ENCODE measurements at places on chromosomes 2 and 18.

DNA sequence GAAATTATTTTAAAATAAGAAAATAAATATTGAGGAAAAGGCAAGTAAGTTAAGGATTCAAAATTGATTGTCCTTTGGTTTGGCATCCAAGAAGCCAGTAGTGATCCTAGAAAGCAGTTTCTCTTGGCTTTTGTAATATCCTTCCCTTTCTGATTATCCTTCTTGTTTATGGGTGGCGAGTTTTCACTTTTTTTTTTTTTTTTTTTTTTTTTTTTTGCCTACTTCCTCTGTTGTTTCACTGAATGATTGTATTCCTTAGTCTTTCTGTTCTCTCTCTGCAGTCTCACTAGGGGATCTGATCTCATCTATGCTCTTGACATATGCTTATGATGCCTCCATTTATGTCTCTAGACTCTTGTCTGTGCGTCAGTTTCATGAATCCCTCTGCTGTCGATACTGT lies 4.2 kb downstream of the NAPG start:
- no peak for DNase-seq

- DNase-seq, result no peak
Observed at GRCh38 chr2:54471221-54471711, 15.1 kb downstream of the SPTBN1 start.

GRCh38 chr2:80293039-80293438 lies 11.5 kb downstream of the LRRTM1 start:
- no peak for DNase-seq

- no peak for DNase-seq
Observed at GRCh38 chr2:102179788-102180686, 6.8 kb upstream of the IL1RL2 start.

GRCh38 chr18:11994703-11995444 lies 13.6 kb downstream of the IMPA2 start:
- DNase-seq, result no peak

DNA sequence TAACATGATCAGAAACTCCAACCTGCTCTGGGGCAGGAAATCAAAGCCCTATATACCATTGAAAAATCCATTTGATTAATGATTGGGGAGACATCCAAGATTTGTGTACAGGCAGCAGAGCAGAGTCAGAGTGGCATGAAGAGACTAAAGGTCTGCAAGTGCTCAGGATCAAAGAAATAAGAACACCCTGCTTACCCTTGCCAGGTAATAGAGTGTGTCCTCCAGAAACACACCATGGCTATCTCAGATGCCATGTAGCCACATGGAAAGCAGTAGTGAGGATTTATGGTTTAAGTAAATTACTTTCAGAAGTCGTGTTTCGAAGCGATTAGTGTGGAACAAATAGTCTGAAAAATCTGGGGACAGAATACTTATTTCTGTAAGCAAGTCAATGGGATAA lies 592.9 kb downstream of the SUCLG1 start:
- no peak for DNase-seq

DNA sequence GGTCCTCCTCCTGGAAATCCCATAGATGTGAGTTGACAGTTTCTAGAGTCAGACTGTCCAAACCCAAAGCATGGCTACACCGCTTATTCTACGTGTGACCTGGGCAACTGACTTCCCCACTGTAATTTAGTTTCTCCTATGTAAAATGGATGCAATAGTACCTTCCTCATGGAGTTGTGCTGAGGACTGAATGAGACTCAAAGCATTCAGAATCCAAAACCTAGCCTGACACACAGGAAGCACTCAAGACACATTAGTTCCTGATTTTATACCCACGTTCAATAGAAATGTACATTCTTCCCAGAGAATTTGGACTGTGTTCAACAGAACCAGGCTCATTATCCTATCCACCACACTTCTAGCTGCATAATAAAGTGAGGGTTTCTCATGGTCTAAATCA lies 88.8 kb downstream of the STK39 start:
- DNase-seq, result no peak

- DNase-seq, result no peak
Observed at GRCh38 chr18:61676773-61677434, 215.9 kb downstream of the RNF152 start.

DNA sequence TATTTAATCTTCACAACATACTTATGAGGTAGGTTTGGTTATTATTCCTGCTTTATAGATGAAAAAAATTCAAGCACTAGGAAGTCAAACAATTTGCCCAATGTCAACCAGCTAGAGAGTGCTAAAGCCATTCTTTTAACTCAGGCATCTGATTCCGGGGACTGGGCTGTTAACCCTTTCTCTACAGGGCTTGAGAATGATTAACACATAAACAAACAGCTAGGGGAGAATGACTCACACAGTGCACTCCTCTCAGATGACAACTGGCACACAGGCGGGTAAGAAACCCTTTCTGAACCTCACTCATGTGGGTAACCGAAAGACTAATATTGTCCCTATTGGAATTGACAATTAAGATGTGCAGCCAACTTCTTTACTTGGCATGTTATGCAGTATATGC lies 86.3 kb upstream of the FSHR start:
- DNase-seq, result no peak

GRCh38 chr2:54419855-54420523 lies 36.1 kb upstream of the SPTBN1 start:
- no peak for DNase-seq

DNA sequence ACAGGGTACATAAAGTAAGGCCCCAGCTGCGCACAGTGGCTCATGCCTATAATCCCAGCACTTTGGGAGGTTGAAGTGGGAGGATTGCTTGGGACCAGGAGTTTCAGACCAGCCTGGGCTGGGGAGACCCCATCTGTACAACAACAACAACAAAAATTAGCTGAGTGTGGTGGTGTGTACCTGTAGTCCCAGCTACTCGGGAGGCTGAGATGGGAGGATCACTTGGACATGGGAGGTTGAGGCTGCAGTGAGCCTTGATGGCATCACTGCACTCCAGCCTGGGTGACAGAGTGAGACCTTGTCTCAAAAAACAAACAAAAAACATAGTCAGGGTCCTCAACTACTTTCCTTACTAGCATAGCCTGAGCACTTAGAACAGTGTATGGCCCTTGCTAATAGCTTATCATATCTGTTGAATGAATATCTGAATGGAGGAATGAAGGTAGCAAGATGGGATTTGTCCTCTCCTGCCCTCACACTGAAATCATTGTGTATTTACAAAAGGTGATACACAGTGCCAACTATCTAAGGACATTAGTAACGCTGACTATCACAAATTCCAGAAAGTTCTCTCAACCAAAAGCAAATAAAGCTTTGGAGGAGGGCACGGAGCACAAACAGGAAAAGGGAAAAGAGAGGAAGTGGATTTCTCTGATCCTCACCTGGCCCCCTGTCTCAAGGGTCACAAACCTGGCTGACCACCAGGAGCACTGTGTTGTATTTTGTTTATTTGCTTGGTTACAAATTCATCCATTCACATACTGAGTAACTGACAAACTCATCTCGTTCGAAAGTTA lies 38.1 kb downstream of the L3MBTL4 start:
- DNase-seq, result no peak

- DNase-seq, result no peak
Observed at GRCh38 chr2:225236769-225237323, 162.7 kb upstream of the NYAP2 start.

GRCh38 chr2:217705461-217705860 lies 297.3 kb downstream of the TNS1 start:
- no peak for DNase-seq

- no peak for DNase-seq
Observed at GRCh38 chr18:74689251-74689650, 91.6 kb downstream of the ZNF407 start.

DNA sequence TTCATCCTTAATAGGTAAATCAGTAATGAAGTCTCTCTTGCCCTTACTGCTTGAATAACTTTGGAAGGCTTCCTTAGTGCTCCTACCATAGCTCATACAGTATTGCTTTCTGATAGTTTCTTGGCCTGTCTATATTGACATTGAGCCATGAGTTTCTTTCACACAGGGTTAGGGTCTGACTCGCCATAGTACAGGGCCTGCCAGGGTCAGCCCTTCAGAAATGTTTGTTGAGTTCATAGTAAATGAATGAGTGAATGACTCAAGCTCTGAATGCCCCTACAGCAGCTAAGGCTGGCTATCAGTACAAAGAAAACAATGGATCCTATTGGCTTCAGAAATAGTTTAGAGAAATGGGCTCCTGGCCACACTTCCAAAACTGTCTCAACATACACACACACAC lies 65.0 kb upstream of the LRATD1 start:
- DNase-seq, result no peak

DNA sequence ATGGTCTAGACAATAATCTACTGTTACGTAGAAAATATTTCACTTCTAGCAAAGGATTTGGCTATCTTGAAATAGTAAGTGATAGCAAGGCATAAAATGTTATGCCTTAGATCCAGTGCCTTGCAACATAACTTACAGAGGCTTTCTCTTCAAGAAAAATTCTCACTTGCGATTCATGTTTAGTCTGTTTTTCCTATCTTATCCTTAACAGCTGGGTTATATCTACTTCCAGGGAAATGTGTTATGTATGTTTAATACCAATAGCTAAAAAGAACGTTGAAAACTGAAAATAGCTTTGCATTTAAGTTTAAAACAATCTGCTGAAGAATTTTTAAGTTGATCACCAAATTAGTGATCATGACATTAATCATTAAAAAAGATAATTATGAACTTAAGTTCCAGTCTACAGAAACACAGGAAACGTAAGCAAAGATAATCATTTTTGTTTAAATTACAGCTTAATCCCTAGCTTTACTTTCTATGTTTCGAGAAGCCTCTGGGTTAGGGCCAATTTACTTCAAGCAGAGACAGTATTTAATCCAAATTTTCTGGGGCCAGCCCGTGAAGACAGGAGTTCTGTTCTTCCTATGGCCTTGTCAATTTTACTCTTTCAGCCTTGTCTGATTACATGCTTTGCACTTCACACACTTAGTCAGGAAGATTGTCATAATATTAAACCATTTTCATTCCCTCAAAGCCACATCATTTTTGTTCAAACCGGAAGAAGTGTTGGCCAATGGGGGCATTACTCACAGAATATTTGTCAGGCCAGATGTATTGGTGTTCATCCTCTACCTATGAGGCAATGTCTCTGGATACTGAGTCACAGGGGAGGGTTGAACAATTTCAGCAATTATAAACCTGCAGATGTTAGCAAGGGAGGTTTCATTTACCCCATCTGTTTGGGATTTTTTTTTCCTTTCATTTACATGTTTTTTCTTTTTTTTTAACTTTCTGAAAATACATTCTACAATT lies 1132.9 kb upstream of the ZEB2 start:
- no peak for DNase-seq
